ENCODE measurements at places on chromosomes 4 and X.

- DNase-seq, result no peak
Observed at GRCh38 chr4:145931403-145931802, 7.2 kb downstream of the ZNF827 start.

DNA sequence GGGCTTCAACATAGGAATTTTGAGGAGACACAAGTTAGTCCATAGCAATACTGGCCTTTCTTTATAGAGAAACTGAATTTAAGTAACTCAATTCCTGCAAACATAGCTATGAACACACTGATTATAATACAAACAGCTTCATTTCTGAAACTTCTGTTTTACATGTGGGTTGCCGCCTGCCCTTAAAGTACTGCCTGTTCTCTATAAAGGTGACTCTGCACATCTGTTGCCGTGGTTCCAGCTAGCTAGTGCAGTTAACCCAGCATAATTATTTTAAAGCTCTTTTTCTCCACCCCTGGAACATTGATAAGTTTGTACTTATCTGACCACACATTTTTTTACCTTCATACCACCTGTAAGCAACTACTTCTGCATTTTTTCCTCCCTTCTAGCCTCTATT, 177.6 kb downstream of the NWD2 start:
- DNase-seq, result no peak

GRCh38 chr4:73859614-73860088, 6.6 kb downstream of the PF4V1 start:
- DNase-seq, result peak; percentile 60

GRCh38 chr4:137660211-137660610, 127.9 kb upstream of the PCDH18 start:
- peak; percentile 82 for DNase-seq

DNA sequence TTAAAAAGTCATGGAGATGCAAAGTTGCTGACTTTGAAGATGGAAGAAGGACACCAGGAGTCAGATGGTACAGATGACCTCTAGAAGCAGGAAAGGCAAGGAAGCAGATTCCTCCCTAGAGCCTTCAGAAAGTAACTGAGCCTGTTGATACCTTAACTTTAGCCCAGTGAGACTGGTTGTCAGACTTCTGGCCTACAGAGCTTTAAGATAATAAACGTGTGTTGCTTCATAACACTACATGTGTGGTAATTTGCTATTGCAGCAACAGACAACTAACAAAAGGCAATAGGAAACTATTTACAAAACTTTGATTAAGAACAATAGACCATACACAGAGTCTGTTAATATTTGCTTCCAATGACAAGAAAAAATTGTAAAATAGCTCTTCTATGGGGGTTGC, 102.0 kb upstream of the USP38 start:
- DNase-seq, result no peak

DNA sequence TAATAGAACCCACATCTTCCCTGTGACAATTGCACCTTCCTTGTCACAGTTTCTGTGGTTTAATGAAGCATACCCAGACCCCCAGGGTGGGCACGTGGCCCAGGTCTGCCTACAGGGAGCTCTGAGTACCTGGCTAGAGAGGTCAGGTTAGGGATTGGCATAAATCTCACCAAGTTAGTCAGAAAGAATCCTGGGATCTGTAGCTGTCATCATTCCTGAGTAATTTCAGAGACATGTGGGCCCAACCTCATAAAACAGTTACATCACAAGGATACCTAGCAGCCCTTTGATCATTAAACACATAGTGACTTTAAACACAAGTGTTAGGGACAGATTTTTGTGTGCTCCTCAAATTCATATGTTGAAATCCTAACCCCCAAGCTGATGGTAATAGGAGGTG, 123.0 kb downstream of the KDR start:
- no peak for DNase-seq

- DNase-seq, result no peak
Observed at GRCh38 chr4:105858466-105859040, 36.7 kb upstream of the NPNT start.

DNA sequence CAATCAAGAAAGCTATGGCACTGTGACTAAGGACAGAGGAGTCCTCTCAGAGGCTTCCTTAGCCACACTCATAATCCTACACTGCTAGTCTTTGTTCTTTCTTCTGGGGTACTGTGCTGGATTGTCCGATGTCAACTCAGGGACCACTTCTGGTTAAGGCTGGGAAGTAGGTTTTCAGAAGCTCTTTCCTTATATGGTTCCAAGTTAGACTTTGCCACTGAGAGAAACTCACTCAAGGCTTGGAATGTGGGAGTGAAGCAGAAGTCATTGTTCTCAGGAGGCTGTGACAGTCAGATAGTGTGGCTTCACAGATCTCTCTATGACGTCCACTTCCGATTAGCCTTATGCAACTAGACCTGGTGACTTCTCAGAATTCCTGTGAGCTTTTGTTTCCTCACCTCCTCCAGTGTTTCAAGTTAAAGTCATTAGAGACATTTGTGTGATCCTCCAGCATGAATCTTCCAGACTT, 317.3 kb upstream of the F9 start:
- no peak for DNase-seq

DNA sequence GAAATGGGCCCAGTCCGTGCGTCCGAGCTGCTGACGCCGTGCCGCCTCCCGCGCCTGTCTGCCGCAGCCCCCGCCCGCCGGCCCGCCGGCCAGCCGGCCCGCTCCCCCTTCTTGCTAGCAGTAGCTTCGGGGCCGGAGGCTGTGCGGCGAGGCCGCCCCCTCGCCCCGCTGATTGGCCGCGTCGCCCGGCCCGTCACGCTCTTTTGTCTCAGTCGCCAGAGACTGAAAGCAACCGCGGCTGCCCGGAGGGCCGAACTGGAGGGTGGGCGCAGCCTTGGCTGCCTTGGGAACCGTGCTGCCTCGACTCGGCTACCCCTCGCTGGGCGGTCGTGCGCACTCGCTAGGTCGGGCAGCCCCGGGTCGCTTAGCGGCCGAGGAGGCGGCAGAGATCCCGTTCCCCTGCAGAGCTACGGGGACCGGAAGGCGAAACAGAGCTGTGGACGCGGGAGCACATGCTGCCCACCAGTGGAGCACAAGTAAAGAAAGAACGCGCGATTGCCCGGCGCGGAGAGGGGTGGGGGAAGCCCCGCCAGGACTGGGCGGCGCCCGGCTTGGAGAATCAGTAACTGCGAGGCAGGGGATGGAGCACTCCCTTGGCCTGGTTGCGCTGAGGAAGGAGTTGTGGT, at the start of gene ZCCHC18:
ZCCHC18 (plus strand) TSS at position 198 of the 626 bp plus-strand sequence. CDS start 1,589 bp downstream, outside the sequence.
- peak; percentile 51 for DNase-seq

DNA sequence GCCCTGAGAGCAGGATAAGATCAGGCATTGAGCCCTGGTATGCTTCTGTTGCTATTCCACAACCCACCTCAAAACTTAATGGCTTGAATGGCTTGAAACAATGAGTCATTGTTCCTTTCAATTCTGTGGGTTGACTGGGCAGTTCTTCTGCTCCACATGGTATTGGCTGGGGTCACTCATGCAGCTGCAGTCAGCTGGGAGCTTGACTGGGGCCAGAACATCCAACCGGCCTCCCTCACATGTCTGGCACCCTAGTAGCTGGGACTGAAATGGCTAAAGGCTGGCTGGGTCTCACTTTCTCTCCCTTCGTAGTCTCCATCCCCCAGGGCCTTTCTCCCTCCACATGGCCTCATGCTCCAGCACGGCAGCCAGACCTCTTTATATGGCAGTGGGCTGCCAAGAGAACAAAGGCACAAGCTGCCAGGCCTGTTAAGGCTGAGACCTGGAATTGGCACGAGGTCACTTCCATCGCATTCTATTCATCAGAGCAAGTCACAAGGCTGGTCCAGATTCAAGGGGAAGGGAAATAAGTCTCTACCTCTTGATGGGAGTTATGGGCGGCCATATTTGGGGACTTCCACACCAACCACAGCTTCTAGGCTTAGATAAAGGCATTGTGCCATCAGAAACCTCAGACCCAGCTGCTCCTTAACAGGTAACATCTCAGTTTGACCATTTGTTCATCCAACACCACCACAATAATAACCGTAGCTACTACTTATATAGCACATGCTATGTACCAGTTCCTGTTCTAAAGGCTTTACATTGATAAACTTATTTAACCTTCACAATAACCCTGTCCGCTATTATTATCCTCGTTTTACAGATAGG, 159.7 kb upstream of the ATP6AP2 start:
- DNase-seq, result no peak

- no peak for DNase-seq
Observed at GRCh38 chrX:40459571-40460158, 121.1 kb upstream of the ATP6AP2 start.

DNA sequence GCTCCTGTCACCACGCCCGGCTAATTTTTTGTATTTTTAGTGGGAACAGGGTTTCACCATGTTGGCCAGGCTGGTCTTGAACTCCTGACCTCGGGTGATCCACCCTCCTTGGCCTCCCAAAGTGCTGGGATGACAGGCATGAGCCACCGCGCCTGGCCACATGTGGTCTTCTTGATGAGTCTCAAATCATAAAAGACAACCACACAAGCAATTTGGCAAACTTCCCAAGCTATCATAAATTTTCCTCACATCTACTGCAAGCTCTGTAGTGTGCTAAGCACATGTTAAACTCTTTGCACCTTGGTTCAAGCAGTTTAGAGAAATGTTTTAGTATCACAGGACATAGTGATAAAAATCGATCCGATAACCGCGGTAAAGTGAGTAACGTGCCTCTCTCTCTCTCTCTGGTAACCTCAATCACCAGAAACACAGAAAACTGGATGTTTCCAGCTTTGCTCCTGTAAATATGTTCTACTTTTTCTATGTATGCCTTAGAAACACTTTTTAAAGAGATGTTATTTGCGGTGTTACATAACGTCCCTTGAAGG, 256.8 kb downstream of the DHRSX start:
- peak; percentile 52 for DNase-seq

- DNase-seq, result no peak
Observed at GRCh38 chrX:12804655-12805054, 13.4 kb downstream of the PRPS2 start.

GRCh38 chr4:72305080-72305479, 263.9 kb downstream of the ADAMTS3 start:
- no peak for DNase-seq

DNA sequence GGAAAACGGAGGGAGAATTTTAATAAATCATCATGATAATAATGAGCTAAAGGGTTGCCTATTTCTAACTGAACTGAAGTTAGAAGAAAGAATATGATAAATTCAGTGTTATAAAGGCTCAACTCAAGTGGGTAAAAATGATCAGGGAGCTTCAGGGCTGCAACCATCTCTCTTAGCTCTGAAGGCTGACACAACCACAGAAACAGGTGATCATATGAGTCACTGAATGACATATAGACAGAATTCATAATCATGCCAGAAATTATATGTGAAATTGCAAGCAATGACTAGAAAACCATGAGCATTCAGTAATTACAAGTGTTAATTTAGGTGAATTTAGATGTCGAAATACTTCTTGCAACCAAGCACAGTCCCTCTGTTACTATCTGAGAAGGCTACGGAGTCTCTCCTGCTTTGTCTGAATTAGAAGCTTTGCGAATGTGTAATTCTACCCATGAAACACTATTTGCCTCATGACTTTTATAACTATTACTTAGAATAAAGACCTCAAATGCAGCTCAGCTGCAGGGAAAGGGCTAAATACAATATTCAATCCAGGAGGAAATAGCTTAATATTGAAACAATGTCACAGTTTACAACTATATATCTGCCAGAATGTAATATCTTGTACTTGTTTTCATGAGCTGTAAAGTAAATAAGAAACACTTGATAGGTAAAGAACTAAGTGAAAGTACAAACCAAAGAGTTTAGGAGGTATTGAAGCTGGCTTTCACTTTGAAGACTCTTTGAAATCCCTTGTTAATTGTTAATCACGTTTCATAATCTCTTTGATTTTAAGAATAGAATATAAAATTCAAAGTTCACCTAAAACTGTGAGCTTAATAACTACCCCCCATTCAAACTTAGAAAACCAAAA, 1972.6 kb downstream of the ARAP2 start:
- no peak for DNase-seq

DNA sequence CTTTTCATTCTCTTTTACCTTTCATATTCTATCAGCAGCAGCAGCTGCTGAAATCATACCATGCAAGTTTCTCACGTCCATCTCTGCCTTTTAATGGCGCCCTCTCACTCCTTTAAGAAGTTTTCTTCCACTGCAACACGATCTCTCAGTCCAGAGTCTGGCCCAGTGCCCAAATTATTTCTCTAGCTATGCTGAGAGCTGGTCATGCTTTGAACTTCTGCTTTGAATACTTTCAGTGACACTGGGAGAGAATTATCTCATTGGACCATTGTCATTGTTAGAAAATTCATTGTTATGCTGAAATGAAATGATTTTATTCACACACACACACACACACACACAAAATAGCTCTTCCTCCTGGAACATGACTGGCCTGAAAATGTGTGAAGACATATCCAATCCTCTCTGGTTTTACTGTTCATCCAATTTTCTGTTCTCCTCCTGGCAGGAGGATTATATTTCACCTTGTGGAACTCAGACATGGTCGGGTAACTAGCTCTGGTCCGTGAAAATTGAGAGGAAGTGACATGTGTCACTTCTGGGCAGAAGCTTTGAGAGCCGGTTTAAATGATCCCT, 1.3 kb upstream of the PDHA1 start:
- DNase-seq, result peak; percentile 33

DNA sequence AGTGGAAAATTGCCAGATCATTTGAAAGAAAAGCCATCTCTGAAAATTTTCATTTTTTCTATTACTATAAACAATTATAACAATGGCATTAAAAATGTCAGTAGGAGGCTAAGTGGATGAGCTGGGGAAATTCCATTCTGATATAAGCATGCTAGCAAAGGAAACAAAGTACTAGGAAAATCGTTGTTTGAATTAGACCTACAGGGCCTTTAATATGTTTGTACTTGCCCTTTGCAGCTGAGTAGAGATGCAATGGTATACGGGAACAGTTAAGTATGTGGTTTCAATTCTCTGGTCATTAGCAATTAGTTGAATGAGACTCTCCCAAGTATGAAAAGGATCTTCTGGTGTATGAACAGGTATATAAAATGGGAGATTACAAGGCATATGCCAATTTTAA, 452.2 kb downstream of the PCDH11X start:
- no peak for DNase-seq

- no peak for DNase-seq
Observed at GRCh38 chr4:148053298-148054003, 321.6 kb downstream of the ARHGAP10 start.

GRCh38 chr4:16186986-16187385, 39.3 kb downstream of the TAPT1 start:
- no peak for DNase-seq

DNA sequence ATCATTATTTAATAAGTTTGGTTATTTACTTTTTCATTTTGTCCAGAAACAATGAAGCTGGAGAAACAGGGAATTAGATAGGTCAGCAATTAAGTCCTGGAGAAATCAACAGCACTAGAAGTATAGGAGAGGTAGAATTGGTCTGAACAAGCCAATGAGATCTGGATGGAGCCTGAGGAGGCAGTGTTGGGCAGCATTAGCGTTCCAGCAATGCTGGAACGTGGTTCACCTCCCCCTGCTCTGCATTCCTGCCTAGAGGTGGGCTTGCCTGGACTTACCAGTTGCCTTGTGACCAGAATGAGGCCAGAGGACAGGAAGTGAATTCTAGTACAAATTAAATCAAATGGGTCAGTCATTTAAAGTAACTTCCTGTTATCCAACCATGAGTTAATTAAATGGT, 4.6 kb downstream of the RASSF6 start:
- no peak for DNase-seq
